Astrocyte (in vitro differentiated cells and primary cell): ENCODE measurements at places on chromosomes 7 and 10.

- peaks cover 4% of the 10 kb centered on the region for H3K36me3 ChIP-seq
- no peaks in the 10 kb centered on the region for H3K4me1 ChIP-seq
- no peak for DNase-seq
Observed at GRCh38 chr7:139047970-139048369, 12.1 kb upstream of the ZC3HAV1L start.

DNA sequence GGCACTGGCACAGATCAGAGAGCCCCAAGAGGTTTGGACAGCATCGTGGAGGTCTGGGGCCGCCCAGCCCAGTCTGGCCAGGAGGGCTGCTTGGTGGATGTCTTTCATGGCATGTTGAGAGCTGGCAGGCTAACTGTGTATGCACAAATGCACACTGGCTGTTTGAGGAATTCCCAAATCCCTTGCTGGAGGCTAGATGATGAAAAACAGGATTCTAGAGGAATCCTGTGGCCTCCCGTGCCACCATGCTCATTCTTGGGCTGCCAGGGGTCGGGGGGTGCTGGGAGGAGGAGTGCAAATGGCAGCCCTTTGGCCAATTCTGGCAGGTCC is 26.5 kb downstream of the LEP start:
- peaks cover 10% of the 10 kb centered on the region for H3K4me1 ChIP-seq
- H3K36me3 ChIP-seq, result no peaks in the 10 kb centered on the region
- no peak for DNase-seq

DNA sequence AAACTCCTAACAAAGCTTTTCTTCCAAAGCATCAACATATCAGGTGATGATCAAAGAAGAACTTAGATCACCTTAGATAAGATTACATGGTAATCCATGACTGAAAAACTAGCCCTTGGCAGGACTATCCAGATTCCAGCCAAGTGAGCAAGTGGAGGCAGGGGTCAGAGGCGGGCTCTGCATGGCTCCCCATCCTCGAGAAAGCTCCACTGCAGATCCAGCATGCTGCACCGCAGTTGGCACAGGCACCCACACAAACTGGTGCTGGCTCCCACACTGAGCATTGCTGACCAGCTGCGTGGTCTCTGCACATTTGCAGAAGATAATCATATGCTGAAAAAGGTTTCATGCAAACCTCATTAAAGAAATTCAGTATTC is 10.1 kb downstream of the PSAP start:
- H3K4me1 ChIP-seq, result peaks cover 50% of the 10 kb centered on the region
- H3K27me3 ChIP-seq, result no peaks in the 10 kb centered on the region
- no peak overlapping the region for H3K27ac ChIP-seq
- H3K4me3 ChIP-seq, result no peak overlapping the region

DNA sequence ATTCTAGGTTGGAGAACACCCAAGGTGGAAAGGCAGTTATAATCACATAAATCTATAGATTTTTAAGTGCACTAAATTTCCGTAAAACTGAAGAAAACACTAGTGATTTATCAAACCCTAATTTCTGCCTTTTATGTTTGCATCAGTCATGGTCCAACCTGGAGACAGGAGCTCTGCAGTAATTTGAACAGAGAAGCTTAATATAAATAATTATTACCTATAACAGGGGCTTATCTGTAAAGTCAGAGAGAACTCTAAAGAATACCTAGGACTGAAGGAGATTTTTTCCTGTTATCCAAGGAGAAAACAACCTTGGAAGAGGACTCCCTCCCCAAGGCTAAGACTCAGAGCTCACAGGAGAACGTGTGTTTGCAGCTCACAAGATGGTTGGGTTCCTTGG is 95.1 kb downstream of the MPP7 start:
- no peaks in the 10 kb centered on the region for H3K27me3 ChIP-seq
- DNase-seq, result no peak
- H3K27ac ChIP-seq, result no peak overlapping the region
- no peak overlapping the region for H3K4me3 ChIP-seq
- H3K4me1 ChIP-seq, result no peaks in the 10 kb centered on the region
- H3K36me3 ChIP-seq, result no peaks in the 10 kb centered on the region

GRCh38 chr10:74190494-74190893 is 39.5 kb downstream of the ADK start:
- H3K4me3 ChIP-seq, result peak overlapping the region; percentile 27
- DNase-seq, result peak; percentile 23
- peak overlapping the region; percentile 76 for H3K27ac ChIP-seq
- H3K4me1 ChIP-seq, result peaks cover 22% of the 10 kb centered on the region

DNA sequence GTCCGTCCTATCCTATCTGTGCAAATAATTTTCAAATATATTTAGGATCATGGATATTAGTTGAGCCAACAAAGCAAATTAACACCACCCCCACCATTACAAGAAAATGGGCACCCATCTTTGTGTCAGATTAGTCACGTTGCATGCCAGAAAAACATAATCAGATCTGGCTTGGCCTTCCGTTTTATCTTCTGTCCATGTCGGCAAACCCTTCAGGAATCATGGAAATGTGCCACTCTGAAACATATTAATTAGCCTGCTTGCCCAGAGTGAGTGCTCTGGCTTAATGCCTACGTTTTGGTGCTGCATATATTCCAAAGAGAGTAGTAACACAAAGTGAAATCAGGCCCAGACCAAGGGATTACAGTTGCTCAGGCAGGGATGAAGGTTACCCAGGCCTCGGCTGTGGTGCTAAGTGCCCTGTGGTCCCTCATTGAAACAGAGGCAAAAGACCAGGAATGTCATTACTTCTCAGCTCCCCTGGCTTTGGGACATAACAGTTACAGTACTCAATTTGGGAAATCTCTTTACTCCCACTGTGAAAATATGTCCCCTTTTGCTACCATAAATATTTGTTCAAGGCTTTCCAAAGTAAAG is 154.0 kb upstream of the LSM8 start:
- H3K36me3 ChIP-seq, result no peaks in the 10 kb centered on the region
- no peaks in the 10 kb centered on the region for H3K4me1 ChIP-seq
- H3K27me3 ChIP-seq, result no peaks in the 10 kb centered on the region
- no peak overlapping the region for H3K4me3 ChIP-seq

GRCh38 chr10:97538839-97539238 is 33.7 kb upstream of the ANKRD2 start:
- H3K36me3 ChIP-seq, result no peaks in the 10 kb centered on the region
- peak overlapping the region; percentile 99 for H3K27ac ChIP-seq
- H3K27me3 ChIP-seq, result no peaks in the 10 kb centered on the region
- H3K4me3 ChIP-seq, result no peak overlapping the region

DNA sequence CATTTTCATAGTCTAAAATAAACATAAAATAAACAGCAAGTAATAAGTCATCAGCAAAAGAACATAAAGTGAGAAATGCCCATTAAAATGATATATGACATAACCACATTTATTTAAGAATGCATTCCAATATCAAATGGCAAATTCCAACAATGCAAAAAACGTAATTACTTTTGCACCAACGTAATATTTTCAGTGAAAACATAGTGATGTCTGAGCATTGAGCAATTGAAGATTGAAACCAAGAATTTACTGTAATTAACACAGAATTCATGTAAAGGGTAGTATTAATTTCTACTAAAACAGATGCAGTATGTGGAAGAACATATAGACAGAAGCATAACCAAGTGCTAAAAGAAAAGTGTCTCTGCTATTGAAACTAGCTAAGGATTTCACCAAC is 123.0 kb upstream of the TNS3 start:
- no peaks in the 10 kb centered on the region for H3K36me3 ChIP-seq
- no peak overlapping the region for H3K27ac ChIP-seq
- no peaks in the 10 kb centered on the region for H3K4me1 ChIP-seq
- H3K4me3 ChIP-seq, result no peak overlapping the region
- H3K27me3 ChIP-seq, result no peaks in the 10 kb centered on the region

- no peaks in the 10 kb centered on the region for H3K4me1 ChIP-seq
- no peaks in the 10 kb centered on the region for H3K36me3 ChIP-seq
- peak; percentile 52 for DNase-seq
- H3K27ac ChIP-seq, result no peak overlapping the region
- no peak overlapping the region for H3K4me3 ChIP-seq
- H3K27me3 ChIP-seq, result no peaks in the 10 kb centered on the region
Observed at GRCh38 chr7:126803060-126803665, 449.6 kb downstream of the GRM8 start.

GRCh38 chr7:36084485-36085091 is 68.5 kb upstream of the EEPD1 start:
- no peak overlapping the region for H3K4me3 ChIP-seq
- no peaks in the 10 kb centered on the region for H3K36me3 ChIP-seq
- H3K27me3 ChIP-seq, result no peaks in the 10 kb centered on the region
- DNase-seq, result peak; percentile 73
- H3K27ac ChIP-seq, result no peak overlapping the region
